Globus pallidus (tissue), 1 donor: ENCODE measurements at places on chromosomes 4 and X.

DNA sequence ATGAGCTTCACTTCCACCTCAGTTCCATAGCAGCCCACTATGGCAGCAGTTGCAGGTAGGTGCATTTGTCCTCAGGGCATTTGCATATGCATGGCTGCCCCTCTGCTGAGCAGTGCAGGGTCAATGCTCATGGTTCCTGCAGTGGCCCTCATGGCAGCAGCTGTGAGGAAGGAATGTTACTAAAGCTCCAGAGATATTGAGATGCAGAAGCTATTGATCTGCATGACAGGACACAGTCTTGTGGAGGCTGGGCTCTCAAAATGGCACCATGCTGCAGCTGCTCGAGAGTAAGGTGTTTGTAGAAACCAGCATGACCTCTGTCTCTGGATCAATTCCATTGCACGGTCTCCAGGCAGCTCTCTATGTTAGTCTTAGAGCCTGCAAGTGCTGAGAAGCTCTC lies 179.2 kb upstream of the PCDH18 start:
- no peak for DNase-seq

- no peak for DNase-seq
These were observed 908 bp downstream of the PCDH10 start for GRCh38 chr4:133149932-133150471.

GRCh38 chr4:113142351-113142750 lies 92.9 kb downstream of the ANK2 start:
- no peak for DNase-seq

- DNase-seq: no peak
These were observed 100.2 kb upstream of the GRIA3 start for GRCh38 chrX:123083924-123084323.

DNA sequence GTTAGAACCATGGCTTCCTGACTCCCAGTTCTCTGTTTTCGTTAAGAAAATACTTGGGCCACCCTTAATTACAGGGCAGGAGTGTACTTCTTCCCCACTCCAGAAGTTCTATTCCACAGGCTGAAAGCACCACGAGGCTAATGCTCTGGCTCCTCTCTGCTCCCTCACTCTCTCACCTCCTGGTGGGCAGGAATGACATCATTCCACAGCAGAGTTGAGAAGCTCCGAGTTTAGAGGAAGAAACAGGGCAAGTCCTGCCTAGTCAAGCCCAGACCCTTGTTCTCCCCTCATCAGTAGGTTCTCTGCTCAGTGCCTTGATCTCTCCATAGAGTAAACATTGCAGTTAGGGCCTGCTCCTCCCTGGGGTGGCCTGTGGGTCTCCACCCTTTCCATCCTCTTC lies 343.8 kb upstream of the CLNK start:
- no peak for DNase-seq

- no peak for DNase-seq
These were observed 29.5 kb downstream of the TMEM255A start for GRCh38 chrX:120281761-120282160.

- peak; percentile 75 for DNase-seq
These were observed at the start of gene MPP1 for GRCh38 chrX:154804957-154805695. TSS of gene MPP1 (minus strand) at chrX:154805485. CDS start at chrX:154805373, 112 bp downstream.

- no peak for DNase-seq
These were observed 12.9 kb downstream of the TLR10 start for GRCh38 chr4:38769857-38770256.

GRCh38 chrX:152847281-152847680 lies 16.4 kb downstream of the NSDHL start:
- DNase-seq: no peak
